Foreskin keratinocyte (primary cell): ENCODE measurements at places on chromosomes 11 and 22.

GRCh38 chr22:29484642-29485041, 4.6 kb downstream of the NEFH start:
- no peak for DNase-seq

GRCh38 chr11:121143921-121144320, 42.9 kb downstream of the TECTA start:
- DNase-seq: no peak

DNA sequence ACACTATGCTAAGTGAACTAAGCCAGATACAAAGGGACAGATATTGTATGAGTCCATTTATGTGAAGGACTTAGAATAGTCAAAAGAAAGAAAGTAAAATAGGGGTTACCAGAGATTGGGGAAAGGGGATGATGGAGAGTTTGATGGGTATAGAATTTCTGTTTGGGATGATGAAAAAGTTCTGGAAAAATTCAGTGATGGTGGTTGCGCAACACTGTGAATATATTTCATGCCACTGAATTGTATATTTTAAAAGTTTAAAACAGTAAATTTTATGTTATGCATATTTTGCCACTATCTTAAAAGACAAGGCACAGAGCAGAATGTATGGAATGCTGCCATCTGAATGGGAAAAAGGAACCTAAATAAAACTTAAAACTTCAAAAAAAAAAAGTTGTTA, 29.2 kb downstream of the TESMIN start:
- no peak for DNase-seq

GRCh38 chr11:6067502-6067901, 36.9 kb upstream of the OR56A1 start:
- DNase-seq: no peak

DNA sequence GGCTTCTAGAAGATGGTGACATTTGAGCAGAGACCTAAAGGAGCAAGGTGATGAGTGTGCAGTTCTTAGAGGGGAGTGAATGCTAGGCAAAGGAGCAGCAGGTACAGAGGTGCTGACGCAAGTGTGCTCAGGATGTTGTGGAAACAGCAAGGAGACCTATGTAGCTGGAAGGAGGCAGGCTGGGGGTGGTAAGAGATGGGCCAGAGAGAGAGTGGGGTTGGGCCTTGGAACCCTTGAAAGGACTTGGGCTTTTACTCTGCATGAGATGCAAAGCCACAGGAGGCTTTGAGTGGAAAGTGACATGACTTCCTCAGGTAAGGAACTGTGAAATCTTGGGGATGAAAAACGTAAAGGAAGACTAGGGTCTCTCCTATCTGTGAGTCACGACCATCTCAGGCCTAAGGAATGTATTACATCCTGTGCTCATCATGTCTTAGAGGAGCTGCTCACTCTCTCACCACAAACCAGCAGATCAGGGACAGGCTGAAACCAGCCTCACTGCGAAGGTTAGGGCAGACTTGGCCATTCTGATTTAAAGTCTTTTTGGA, 65.4 kb downstream of the MICAL2 start:
- peak; percentile 99 for DNase-seq

GRCh38 chr11:59221441-59221840, 8.7 kb upstream of the MPEG1 start:
- peak; percentile 80 for DNase-seq
